ENCODE measurements at places on chromosomes 3 and 15.

DNA sequence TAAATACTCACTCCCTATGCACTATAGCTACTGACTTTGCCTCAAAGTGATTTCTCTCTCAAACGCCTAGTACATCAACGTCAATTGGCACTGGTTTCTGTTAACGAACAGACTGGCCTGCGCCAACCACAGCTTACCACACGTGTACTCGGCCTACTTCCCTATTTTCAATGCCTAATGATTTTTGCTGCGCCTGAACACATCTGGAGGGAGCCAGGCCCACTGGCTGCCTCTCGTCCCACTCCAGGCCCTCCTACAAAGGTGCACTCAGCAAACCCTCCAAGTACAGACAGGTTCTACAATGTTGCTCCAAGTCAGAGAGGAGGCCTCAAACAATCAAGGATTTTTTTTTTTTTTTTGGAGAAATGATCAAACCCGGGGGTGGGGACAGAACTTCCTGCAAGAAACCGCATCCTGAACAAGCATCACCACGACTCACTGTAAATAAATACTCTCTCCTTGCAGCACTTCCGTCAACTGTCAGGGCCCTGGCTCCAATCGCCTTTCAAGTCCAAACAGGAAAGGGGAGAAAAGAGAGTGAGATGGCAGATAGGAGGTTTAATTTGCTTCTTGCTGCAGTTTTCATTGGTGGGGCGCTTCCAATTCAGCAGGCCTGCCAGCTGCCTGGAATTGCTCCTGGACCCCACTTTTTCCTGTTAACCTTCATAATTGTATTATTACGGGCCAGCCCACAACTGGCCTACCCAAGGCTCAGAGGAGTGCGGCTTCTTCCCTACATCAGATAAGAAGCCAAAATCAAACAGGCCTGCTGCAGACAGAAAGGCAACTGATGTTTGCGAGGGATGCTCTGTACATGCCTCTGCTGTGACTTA, 139.3 kb downstream of the FOXP1 start:
- no peak for DNase-seq

DNA sequence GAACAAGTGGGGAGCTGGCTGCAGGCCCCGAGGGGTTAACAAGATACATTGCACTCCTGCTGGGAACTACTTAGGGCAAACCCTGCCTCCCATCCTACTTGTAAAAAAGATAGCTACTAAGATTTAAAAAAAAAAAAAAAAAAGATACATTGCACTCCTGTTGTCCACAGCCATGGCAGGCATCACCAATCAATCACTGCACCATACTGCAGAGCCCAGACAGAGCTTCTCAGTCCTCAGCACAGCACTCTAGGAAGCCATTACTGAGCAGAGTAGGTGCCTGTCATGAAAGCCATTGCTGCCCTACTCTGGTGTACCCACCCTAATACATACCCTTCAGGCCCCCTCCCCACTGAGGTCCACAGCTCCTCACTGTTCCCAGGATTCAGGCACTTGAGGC, 64.8 kb downstream of the RASGRF1 start:
- DNase-seq, result no peak

GRCh38 chr3:100518983-100519382, 26.6 kb downstream of the TMEM45A start:
- no peak for DNase-seq

GRCh38 chr3:101812895-101813294, 33.9 kb downstream of the NXPE3 start:
- DNase-seq, result no peak

DNA sequence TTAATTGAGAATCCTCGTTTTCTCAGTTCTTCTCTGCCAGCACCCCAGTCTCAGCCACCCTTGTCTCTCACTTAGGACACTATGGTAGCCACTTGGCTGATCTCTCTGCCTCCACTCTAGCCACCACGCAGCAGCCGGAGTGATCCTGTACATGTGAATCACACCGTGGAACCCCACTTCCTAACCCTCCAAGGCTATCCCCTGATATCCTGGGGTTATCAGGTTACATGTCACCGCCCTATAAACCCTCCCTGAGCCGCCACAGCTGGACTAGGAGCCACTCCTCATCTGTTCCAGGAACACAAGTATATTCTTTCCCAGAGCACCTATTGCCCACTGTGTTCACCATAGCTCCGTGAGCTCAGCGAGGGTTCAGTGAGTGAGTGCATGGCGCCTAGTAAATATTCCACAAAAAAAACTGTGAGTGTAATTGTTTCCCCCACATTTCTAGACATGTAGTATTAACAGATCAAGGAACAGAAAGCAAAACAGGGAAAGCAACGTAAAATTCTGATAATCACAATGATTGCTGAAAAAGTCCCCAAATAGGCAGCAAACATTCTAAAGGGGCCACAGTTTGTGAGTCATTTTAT, 661 bp upstream of the PARP14 start:
- DNase-seq, result no peak

GRCh38 chr3:173510565-173510964, 113.0 kb downstream of the NLGN1 start:
- DNase-seq, result peak; percentile 32

DNA sequence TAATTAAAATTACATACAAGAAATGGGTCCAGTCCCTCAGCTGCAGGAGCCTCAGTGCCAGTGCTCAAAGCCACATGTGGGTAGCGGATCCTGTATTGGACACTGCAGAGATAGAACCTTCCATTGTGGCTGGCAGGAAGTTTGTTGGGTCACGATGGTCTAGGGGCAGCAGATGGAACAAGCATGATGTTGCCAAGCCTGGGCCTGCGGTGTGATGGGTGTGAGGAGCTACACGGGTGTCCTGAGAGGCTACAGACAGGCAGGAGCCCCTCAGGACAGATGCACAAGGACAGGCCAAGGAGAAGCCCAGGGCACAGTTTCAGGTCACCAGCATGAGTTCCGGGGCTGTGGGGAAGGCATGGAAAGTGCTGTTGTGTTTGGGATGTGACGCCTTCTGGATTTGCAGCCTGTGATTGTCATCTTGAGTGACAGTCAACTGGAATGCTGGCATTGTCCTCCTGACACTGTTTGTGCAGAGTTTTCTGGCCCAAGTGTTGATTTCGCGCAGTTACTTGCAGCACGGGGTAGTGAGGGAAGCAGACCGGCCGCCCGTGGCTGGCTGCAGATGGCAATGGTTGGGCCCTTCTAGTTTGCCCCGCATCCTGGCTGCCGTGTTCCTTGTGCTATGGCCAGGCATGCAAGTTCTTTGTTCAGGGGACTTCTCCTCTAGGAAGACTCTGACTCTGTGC, 177.1 kb downstream of the NSMCE3 start:
- DNase-seq, result no peak

GRCh38 chr15:62899090-62899493, 143.5 kb upstream of the TPM1 start:
- DNase-seq, result no peak

- DNase-seq, result no peak
These were observed 200.7 kb downstream of the KCNH8 start for GRCh38 chr3:19348941-19349564.

DNA sequence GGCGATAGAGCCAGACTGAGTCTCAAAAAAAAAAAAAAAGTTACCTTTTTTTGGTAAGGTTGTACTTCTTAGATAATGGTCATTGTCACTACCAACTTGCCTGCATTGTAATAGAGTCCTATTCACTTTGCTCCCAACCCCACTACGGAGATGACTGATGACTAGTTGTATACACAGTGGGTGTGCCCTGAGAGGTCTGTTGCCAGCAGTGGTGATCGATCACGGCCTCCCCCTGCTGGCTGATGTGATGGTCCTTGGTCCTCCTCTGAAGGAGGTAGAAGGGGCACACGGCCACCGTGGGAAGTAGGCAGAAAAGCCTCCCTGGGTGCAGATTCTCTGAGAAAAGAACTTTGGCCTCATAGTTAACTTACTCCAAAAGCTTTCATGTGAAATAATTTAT, 10.7 kb downstream of the GCNT3 start:
- DNase-seq, result no peak

DNA sequence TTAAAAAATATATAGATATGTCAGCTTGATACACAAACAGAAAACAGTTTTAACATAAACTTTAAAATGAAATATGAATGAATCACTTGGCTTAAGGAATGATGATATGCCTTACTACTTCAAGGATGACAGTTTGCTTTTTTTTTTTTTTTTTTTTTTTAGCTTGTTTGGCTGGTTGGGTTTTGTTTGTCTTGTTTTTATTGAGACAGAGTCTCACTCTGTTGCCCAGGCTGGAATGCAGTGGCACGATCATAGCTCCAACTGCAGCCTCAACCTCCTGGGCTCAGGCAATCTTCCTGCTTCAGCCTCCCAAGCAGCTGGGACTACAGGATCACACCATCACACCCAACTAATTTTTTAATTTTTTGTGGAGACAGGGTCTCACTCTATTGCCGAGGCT, 14.5 kb downstream of the LRRC2 start:
- no peak for DNase-seq

GRCh38 chr15:58760385-58761009, 10.6 kb upstream of the MINDY2 start:
- DNase-seq, result peak; percentile 7

- no peak for DNase-seq
These were observed 5.5 kb downstream of the GFM1 start for GRCh38 chr3:158649791-158650190.

DNA sequence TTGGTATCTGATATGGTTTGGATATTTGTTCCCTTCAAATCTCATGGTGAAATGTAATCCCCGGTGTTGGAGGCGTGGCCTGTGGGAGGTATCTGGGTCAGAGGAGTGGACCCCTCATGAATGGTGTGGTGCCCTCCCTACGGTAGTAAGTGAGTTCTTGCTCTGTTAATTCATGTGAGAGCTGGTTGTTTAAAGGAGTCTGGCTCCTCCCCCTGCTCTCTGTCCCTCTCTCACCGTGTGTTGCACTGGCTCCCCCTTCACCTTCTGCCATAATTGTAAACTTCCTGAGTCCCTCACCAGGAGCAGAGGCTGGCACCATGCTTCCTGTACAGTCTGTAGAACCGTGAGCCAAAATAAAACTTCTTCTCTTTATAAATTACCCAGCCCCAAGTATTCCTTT, 246.9 kb upstream of the AGTR1 start:
- no peak for DNase-seq

DNA sequence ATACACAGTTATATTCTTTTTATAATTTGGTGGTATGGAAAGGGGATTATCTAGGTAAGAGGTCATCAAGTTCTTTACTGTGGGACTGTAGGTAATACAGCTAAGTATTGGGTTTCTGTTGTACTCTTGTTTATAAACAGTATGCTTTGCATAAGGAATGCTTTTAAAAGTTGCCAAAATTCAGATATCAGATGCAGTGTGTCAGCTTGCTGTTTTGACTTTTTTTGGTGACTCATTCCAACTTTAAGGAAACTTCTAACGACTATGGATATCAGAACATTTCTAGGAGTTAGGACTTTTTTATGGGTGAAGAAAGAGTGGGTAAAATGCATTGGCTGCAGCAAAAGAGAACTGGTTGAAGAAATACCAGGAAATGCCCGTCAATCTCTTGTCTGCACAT, 2.8 kb downstream of the SCAANT1 start:
- DNase-seq, result no peak

GRCh38 chr15:83567318-83567717, 86.6 kb upstream of the ADAMTSL3 start:
- DNase-seq, result no peak

DNA sequence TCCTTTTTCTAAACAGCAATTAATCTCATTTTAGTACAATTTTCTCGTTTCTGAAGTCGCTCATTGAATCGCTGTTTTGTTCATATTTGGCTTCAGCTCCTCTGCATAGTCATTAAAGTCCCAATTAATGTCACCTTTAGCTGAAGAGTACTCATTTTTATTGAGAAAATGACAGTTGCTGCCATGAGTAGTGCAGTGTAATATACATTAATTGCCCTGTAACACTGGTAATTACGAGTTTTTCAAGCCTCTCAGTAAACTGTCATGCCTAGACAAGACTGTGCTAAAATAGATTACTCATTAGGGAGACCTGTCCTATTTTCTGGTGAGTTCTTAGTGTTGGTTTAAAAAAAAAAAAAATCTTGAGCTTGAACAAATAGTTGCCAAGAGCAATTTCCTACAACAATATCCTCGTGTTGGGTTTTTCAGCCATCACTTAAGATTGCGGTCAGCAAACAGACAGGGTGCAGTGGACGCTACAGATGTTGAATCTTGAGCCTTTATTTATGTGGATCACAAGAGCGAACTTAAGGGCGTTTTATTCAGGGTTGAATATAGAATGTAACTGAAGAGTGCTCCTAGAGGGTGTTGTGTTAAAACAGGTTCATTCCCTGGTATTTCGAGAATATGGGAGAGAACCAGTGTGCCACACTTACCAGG, 176.0 kb downstream of the CDIN1 start:
- DNase-seq, result peak; percentile 78

- no peak for DNase-seq
These were observed 47.2 kb downstream of the LIMD1 start for GRCh38 chr3:45641756-45642155.

Measured in NCI-H1930 (cell line).